ENCODE measurements at places on chromosomes 7 and 10.

DNA sequence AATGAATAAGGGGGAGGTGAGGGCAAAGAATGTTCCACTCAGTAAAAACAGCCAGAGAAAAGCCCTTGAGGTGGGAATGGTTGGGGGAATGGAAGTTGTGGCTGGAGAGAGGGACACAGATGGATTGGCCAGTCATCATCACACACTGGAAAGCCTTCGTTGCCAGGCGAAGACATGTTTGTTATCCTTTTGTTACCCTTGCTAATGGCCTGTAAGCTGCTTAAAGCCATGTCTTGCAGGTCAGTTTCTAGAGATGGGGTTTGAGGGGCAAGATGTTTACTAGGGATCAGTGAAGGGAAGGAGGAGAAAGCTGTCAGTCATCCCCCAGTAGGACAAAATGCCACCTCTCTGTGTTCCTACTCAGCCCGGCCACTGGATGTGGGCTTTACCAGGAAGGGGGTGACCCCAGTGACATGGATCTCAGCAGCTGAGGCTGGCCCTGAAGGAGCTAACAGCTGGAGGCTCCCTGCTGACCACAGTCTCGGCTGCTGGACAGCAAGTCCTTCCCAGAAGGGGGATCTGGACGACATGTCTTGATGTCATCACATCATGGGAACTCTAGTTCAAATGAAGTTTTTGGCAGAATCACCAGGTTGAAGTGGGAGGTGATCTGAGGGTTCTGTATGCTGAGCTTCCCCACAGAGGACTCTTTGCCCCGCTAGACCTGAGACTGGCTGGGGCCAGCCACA, 66.2 kb downstream of the TBXAS1 start:
- no peak for DNase-seq

- DNase-seq = no peak
These were observed 31.8 kb downstream of the ARHGAP22 start for GRCh38 chr10:48573045-48573444.

- no peak for DNase-seq
These were observed 99.9 kb upstream of the BAIAP2L1 start for GRCh38 chr7:98500764-98501163.

DNA sequence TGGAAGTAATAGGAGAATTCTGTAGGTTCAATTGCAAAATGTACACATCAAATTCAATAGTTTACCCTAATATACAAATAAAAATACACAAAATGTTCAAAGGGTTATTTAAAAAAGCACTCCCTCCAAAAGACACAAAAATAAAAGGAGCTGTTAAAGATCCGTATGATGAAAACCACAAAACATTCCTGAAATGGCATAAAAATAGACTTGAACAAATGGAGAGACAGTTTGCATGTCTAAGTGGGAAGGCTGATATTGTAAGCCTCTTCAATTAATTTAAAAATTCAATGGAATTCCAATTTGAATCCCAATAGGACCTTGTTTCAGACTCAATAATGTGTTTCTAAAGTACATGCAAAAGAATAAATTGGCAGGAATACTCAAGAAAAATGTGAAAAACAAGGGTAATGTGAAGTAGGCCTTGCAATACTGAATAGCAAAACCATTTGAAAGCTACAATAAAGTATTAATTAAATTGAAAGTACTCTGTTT, 38.0 kb upstream of the INSYN2A start:
- no peak for DNase-seq

DNA sequence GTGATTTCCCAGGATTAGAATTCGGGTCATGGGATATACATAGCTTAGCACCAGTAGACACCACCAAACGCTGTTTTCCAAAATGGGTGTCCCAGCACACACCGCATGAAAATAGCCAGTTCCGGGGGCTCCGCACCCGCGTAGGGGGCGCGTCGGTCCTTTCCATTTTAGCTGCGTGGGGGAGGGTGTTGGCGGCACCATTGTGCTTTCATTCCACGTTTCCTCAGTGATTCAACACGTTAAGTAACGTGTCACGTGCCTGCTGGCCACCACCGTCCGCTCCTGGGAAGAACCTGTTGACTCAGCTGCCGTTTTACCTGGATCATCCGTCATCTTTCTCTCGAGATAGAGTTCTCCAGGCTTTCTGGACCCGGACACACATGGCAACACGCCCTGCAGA, 25.6 kb upstream of the ADGRA1 start:
- no peak for DNase-seq

- DNase-seq = no peak
These were observed 136.5 kb downstream of the ZMYND11 start for GRCh38 chr10:271722-272121.

DNA sequence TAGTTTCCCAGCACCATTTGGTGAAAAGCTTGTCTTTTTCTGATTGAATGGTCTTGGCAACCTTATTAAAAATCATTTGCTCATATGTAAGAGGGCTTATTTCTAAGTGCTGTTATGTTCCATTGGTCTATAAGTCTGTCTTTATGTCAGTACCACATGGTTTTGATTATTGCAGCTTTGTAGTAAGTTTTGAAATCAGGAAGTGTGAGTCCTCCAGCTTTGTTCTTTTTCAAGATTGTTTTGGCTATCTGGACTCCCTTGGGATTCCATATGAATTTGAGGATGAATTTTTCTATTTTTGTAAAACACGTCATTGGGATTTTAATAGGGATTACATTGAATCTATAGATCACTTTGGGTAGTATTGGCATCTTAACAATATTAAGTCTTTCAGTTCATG, 5.4 kb downstream of the KIF11 start:
- DNase-seq = peak; percentile 56

- peak; percentile 27 for DNase-seq
These were observed 2.5 kb downstream of the CCDC6 start for GRCh38 chr10:59903871-59904270.

DNA sequence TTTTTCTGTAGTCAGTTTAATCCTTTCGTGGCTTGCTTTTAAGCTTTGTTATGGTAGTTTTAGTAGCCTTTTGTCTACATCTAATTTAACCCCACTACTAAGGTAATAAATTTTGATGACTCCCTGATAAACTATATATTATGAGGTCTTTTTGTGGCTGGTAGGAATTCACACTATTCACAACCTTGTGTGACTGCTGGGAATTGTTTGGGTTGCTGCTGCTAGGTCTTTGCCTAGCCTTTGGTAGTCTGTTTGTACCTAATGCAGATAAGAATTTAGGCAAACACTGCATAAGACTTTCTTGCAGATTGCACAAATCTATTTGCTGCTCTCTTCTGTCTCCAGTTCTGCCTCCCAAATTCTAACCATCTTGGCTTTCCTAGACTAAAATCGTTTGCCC, 58.3 kb downstream of the SHOC2 start:
- peak; percentile 79 for DNase-seq

- no peak for DNase-seq
These were observed 459.1 kb downstream of the PTPRN2 start for GRCh38 chr7:158128572-158128971.

GRCh38 chr7:12089951-12090756, 120.9 kb upstream of the TMEM106B start:
- no peak for DNase-seq

GRCh38 chr7:47561715-47562446, 20.0 kb downstream of the TNS3 start:
- DNase-seq = no peak

GRCh38 chr7:132154248-132154647, 422.0 kb downstream of the PLXNA4 start:
- DNase-seq = no peak

Data from fibroblast of skin of right quadriceps (primary cell).